ENCODE measurements at places on chromosomes 3 and 15. TPM values are rescaled to one million over a fixed set of nuclear protein-coding genes. Genes with fewer than 3 reads are reported as not detected.

The TRPM1 gene
- not detected for total RNA-seq

The ACTRT3 gene
- total RNA-seq: 2.7 TPM

The HGD gene
- not detected for total RNA-seq

The NOX5 gene
- 0.23 TPM for total RNA-seq

The GADL1 gene
- 4.6 TPM for total RNA-seq

The MIX23 gene
- 12.3 TPM for total RNA-seq

The SNX22 gene
- 0.19 TPM for total RNA-seq

The CISH gene
- 5.3 TPM for total RNA-seq

The PCLAF gene
- total RNA-seq: not detected

The SKOR1 gene
- 0.99 TPM for total RNA-seq

The PLA2G4E gene
- not detected for total RNA-seq

The DAZL gene
- total RNA-seq: not detected

The SLC2A2 gene
- total RNA-seq: not detected

The RAB6B gene
- 11.9 TPM for total RNA-seq

The ERICH6 gene
- not detected for total RNA-seq

The SAMD7 gene
- not detected for total RNA-seq

The GCSAM gene
- total RNA-seq: not detected

The FBXW12 gene
- total RNA-seq: not detected

The FBXL2 gene
- total RNA-seq: 5.4 TPM

The MYD88 gene
- 27.2 TPM for total RNA-seq

The FSTL1 gene
- total RNA-seq: 409 TPM

The KNL1 gene
- 0.06 TPM for total RNA-seq

The WDR53 gene
- 5.0 TPM for total RNA-seq

The CCR3 gene
- total RNA-seq: not detected

The TFRC gene
- 81.3 TPM for total RNA-seq

The ANKRD63 gene
- total RNA-seq: not detected

The SPTSSB gene
- total RNA-seq: not detected

The SLC6A6 gene
- 22.9 TPM for total RNA-seq

All from esophagus muscularis mucosa (tissue), 4 donors.